NCI-H1694 treated with DMSO at 0.1 percent for 48 hours (cell line): ENCODE measurements at places on chromosomes 12 and 14.

DNA sequence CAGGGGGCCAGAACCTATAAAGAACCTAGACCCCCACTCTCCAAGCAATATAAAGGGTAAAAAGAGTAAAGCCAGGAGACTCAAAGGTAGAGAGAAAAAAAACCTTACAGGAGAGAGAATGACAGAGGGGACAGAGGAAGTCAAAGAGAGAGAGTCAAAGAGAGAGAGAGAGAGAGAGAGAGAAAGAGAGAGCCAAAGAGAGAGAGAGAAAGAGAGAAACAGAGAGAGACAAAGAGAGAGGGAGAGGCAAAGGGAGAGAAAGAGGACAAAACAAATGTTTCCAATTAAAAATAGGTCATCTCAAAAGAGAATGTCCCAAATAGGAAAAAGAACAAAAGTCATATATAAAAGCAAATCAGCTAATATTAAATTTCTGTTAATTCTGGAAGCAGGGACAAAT is 251.5 kb downstream of the DPY19L2 start:
- DNase-seq: no peak

- DNase-seq: no peak
Measured at GRCh38 chr14:75522224-75522982, at the start of gene BATF. Gene BATF, plus strand, starts transcription at chr14:75522469. Its CDS starts 214 bp downstream, at chr14:75522683.

- DNase-seq: no peak
Measured at GRCh38 chr12:123024819-123025391, 44.4 kb downstream of the ARL6IP4 start.

DNA sequence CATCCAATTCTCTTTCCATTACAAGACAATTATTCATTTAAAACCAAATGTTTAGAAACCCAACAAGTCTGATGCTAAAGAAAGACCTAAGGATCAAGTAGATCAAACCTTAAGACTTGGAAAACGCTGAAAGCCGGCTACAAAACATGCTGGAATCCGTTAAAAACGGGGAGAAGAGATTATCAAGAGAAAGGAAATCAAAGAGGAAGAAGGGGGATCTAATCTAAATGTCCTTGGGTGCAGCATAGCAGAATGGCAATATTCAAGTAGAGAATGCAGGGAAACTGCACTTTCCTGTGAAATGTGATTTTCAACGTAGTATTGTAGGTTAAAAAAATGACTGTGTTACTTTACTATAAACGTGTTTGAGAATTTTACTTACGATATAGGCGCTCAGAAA is 1.3 kb downstream of the PPP1R13B start:
- DNase-seq: no peak

GRCh38 chr12:14885718-14886221 is at the start of gene MGP:
Gene MGP, minus strand, starts transcription at chr12:14885854. Its CDS starts 63 bp downstream, at chr12:14885791.
- DNase-seq: no peak

- no peak for DNase-seq
Measured at GRCh38 chr12:54175200-54175963, 13.4 kb downstream of the SMUG1 start.
